ENCODE measurements at places on chromosomes 4 and X.

DNA sequence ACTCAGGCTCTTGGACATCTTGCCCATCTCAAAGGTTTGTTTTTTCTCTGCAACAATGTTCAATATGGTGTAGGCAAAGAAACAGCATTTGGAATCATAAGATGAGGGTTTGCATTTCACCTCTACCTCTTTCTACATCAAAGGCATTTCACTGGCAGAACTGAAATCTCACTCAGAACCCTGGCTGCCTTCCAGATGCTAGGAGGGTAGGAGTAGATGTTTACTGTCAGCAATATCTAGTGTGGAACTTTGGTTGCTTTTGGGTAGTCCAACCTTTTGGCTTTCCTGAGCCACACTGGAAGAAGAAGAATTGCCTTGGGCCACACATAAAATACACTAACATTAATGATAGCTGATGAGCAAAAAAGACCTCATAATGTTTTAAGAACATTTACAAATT, 297.0 kb upstream of the KLF3 start:
- DNase-seq = no peak

DNA sequence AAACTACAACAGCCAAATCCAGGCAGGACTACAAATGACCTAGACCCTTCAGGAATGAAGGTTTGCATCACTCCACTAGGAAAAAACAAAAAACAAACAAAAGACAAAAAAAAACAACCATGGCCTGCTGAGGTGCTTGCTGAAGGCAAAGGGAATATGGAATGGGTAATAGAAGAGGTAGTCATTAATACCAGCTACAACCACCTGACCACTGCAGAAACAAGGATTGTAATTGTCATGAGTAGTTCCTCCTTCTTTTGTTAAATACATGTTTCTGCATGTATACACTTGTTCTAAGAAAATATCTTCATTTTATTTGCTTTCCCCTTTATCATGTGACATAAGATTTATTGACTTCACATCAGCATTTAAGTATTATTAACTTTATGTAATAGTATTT, 409.8 kb upstream of the GRID2 start:
- no peak for DNase-seq

DNA sequence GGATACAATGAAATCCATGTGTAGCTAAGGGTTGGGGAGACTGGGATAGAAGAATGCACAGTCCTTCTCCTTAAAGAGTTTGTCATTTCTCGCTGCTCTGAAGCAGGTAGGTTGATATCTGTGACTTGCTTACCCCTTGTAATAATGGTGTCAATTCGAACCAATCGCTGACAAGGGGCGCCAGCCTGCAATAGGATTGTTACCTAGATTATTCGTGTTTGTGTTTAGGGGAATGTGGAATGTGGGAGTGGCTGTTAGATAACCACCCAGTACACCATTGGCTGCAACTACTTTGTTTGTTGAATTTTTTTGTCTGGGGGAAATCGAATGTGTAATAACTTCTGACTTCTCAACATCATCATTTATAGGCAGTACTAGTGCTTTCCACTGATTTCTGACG, 141.6 kb downstream of the LARP7 start:
- DNase-seq = no peak

DNA sequence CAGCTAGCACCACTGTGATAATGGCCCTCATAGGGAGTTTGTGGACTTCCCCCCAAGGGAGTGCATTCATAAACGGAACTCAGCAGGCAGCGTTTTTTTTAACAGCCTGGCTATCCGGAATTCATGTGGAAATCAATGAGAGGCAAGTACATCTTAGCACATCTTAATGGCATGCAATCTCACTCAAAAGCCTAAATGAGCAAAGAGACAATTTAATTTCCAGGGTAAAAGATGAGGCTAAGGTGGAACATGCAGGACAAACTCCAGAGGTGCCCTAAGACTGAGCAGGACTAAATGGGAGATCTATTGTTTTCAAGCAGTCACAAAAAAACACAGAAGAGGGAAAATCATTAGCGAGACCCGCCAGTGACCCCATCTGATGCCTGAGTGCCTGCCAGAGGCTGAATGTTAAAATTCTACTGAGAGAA, 243.5 kb upstream of the KCNIP4 start:
- DNase-seq = no peak

- DNase-seq = no peak
Measured at GRCh38 chr4:99815597-99816011, 1.0 kb upstream of the DAPP1 start.

DNA sequence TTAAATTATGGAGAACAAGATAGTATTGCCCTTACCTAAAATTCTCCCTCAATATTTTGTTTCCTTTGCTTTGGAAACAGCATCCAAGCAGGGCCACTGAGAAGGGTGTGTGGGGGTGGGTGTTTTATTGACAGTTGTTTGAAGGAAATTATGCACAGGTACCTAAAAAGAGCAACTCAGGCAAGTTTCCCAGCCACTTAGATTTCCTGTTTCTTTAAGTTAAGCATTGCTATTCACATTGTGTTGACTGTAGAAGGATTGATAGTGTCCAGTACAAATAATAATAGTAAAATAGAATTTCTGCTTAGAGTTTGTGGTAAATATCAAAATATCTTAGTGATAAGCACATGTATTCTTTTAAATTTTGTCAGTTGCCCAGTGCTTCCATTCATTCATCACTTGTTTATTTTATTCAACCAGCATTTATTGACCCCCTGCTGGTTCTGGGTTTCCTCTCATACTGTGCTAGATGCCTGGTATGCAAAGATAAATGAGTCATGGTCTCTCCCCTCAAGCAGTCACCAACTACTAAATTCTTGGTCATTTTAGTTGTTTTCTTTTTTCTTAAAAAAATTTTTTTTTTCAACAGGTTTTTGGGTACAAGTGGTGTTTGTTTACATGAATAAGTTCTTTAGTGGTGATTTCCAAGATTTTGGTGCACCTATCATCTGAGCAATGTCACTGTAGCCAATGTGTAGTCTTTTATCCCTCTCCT, 50.0 kb downstream of the GALNT7 start:
- no peak for DNase-seq

- no peak for DNase-seq
Measured at GRCh38 chrX:71604796-71605568, 13.3 kb downstream of the CXCR3 start.

DNA sequence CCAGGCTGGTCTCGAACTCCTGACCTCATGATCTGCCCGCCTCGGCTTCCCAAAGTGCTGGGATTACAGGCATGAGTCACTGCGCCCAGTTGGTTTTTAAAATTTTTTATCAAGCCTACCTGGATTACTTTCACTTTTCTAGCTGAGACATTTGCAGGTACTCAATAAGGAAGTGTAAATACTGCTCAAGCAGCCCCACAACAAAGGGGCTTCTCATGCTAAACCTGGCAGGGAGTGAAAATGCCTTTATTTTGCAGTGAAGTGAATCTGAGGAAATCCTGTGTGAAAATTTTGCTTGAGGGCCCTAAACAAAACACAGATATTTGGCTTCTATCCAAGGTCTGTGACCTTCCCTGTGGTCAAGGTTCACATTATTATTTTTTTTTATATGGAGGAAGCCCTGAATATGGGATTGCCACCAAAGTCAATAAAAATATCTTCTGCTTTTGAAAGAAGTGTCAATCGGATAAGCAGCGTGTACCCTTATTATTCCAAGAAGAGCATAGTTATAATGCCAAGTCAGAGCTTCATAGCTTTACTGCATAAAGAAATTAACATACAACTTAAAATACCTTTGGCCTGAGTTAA, 481.0 kb downstream of the SH2D1A start:
- DNase-seq = no peak

DNA sequence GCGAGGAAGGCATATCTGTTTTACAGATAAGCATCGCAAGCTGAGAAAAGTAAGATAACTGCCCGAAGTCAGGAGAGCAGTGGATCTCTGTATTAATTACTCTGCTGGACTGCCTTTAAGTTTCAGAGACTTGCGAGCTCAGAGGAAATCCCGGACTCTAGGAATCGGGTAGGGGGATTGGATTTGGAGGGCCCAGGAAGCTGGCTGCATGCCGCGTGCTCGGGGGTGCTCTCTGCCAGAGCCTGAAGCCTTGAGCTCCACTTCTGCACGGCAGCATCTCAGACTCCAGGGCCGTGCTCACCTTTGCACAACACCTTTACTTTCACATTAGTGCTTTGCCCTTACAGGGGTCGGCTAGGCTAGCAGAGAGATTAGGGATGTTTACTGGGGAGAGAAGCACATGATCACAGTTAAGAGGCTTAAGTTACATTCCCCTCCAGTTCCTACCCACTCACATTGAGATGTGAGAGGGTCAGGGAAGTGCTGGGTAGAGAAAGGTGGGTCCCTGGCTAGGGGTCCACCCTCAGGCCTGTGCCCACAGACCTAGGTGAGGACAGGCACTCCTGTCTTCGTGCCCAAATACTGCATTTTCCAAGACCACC, 57.0 kb downstream of the TRIML1 start:
- DNase-seq = no peak

GRCh38 chr4:175833574-175834311, 21.7 kb upstream of the GPM6A start:
- DNase-seq = no peak

DNA sequence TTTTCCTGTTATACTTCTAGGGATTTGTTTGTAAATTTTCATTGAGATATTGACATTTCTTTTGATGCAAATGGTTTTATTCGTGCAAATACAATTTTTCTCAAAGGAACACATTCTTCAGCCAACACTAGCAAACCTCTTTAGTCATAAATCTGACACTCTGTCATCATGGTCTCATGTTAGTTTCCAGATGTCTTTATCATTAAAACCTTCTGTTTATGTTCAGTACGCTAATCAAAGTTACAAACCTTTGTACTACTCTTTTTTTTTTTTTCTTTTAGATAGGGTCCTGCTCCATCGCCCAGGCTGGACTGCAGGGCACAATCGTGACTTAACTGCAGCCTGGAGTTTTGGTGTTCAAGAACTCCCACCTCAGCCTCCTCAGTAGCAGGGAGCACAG, 7.1 kb downstream of the SLC25A31 start:
- no peak for DNase-seq
